ENCODE measurements at places on chromosomes 2 and 18. TPM values are rescaled to one million over a fixed set of nuclear protein-coding genes. Genes with fewer than 3 reads are reported as not detected.

Gene ACAA2
- total RNA-seq = 57.6 TPM

Gene SERPINB3
- total RNA-seq = not detected

Gene CENPA
- total RNA-seq = 21.4 TPM

Gene ZNF521
- total RNA-seq = 42.6 TPM

Gene C2orf92
- total RNA-seq = 1.3 TPM

Gene CCT7
- 411 TPM for total RNA-seq

Data from smooth muscle cell of trachea (primary cell).